Activated T-helper 1 cell treated with Interleukin-2 at 50 U/mL for 16 hours (primary cell): ENCODE measurements at places on chromosomes 12 and 14.

DNA sequence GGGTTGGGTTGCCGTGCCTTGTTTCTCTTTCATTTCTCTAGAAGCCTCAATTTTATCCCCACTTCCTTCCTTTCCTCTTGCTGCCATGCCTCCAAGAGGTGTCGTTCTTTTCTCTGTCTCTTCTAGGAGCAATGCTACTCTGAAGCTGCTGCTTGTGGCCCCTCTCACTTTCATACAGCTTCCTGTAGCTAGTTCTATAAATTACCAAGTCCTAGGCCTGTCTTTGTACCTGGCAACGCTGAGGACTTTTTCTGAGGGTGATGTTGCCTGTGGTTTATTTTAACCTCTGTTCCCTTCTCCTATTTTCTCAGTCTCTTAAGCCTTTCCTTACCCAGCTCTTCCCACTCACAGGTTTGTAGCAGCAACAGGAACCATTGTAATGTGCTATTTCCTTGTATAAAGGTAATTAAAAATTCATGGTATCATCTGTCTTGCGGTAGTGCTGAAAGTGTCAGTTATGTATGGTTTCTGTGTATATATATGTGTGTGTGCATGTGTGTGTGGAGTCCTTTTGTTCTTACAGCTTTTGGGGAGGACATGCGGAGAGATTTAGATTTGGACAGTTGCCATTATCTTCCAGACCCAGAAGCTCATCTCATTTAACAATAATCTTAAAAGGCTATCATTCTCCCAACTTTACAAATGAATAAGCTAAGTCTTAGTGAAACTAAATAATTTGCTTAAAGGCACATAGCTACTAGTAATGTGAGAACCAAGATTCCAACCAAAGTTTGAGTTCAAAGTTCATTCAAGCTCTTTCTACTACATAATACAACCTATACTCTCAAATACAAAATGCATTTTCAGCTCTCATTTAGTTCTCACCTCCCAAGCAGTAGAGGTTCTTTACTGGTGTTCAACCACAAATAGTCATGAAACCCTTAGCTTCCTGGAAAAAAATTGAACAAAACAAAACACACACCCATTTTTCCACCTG, 43.8 kb downstream of the DDHD1 start:
- peak; percentile 10 for DNase-seq

DNA sequence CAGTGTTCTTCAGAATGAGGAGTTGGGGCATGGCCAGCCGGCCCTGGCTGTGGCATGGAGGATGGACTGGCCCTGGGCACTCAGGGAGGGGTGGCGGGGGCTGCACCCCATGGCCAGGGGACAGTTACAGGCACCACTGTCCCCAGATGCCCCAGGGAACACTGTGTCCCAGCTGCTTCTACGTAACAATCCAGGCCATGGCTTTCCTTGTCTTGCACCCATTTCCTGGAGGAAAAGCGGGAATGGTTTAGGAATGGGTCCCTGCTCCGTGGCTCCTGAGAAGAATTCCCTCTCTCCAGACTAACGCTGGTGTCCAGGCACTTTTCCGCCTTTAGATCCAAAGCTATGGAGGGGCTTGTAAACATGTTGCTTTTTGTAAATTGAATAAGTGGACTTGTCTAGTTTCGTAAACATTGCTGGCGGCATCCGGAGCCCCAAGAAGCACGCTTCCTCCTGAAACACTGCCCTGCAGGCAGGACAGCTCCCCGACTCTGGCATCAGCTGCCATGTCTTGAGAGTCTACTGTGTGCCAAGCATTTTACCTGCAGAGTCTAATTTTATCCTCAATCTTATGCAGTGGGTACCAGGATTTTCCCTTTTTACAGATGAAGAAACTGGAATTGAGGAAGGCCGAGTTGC, 238.3 kb downstream of the SLC41A2 start:
- no peak for DNase-seq

GRCh38 chr14:51442513-51443175, 202.6 kb downstream of the TMX1 start:
- no peak for DNase-seq

DNA sequence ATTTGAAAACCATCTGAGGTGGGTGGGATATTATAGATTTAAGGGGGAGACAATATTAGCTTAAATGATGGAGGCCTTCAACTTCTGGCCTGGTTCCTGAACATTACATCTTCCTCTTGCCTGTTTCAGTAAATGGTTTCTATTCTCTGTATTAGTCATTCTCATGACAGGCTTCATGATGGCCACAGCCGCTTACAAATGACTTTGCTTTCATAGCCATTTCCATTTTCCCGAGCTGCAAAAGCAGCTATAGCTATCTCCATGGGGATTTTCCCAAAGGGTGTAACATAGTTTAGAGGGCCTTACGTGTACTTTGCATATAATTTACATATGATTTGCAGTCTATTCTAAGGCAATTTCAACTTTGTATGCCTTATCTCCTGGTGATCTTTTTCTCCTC, 121.8 kb downstream of the NRXN3 start:
- DNase-seq: no peak

GRCh38 chr14:73153272-73153671, 17.0 kb downstream of the PSEN1 start:
- DNase-seq: no peak

DNA sequence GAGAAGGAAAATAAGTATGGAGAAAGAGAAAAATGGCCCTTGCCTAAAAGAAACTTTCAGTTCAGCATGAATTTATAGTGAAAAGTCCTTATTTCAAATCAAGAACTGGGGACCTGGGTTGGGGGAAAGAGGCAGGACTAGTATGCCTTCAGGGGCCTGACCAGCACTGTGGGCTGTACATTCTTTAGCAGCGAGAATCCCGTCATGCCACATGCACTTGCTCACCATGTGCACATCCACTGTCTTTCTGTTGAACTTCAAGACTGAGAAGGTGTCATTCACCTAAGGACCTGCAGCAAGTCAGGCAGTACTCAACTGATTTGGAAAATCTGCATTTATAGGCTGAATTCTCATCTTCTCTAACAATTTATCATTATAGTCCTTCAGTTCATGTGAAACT, 50.2 kb downstream of the RAB35 start:
- no peak for DNase-seq
